ENCODE measurements at places on chromosomes 4 and X.

DNA sequence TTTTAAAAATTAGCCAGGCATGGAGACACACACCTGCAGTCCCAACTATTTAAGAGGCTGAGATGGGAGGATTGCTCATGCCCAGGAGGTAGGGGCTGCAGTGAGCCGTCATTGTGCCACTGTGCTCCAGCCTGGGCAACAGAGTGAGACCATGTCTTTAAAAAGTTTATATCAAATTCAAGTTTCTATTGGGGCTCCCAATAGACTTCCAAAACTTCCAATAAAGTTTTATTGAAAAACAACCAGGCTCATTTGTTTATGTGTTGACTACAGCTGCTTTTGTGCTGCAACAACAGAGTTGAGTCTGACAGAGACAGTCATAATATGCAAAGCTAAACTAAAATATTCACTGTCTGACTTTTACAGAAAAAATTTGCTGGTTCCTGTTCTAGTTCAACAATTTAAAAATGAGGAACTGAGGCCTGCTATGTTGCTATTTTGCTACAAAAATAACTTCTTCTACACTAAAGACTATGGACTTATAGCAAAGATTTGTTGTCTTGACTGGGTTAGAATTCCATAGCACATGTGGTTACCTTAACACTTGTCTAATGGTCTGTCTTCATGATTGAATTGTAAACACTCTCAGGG is 63.3 kb upstream of the RELL1 start:
- peak; percentile 82 for DNase-seq

GRCh38 chrX:74343343-74344279 is 39.6 kb downstream of the ZCCHC13 start:
- peak; percentile 77 for DNase-seq

DNA sequence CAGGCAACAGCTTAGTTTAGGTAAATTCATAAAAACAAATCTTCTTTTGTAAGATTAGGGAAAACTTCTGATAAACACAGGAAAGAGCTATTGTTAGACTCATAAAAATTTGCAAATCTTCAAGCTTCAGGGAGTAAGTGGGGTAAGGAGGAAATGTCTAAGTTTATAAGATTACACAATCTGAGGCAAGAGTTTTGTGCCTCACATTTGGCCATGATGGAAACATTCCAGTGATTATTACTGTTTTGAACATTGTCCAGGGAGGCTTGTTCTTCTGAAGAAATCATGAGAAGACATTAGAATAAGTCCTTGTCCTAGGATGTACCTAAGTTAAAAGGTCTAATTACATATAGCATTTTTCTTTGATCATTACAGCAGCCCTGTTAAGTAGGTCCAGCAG is 72.8 kb downstream of the MAOB start:
- no peak for DNase-seq

- DNase-seq = no peak
Observed at GRCh38 chr4:75497133-75497532, 17.1 kb downstream of the RCHY1 start.

DNA sequence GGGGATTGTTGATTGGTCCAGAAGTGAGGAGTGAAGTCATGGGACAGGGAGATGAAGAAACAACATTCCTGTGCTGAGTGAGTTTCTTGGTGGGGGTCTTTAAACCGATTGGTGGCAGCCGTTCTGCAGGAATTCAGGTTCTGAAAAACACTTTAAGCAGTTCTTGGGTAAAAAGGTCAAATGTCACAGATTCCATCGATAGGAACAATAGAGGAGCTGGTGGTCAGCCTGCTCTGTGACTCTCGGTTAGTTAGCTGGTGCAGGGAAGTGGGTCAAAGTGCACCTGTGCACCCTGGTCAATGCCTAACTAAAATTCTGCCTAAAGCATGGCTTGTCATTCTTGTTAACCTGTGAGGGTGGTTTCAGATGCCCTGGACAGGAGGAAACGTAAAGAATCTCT is 34.6 kb upstream of the MGST2 start:
- DNase-seq = no peak

- no peak for DNase-seq
Observed at GRCh38 chrX:109704563-109704962, 28.5 kb downstream of the ACSL4 start.

- DNase-seq = no peak
Observed at GRCh38 chrX:107625739-107626138, 2.6 kb upstream of the PRPS1 start.

- no peak for DNase-seq
Observed at GRCh38 chr4:42673082-42673425, 16.1 kb upstream of the ATP8A1 start.

DNA sequence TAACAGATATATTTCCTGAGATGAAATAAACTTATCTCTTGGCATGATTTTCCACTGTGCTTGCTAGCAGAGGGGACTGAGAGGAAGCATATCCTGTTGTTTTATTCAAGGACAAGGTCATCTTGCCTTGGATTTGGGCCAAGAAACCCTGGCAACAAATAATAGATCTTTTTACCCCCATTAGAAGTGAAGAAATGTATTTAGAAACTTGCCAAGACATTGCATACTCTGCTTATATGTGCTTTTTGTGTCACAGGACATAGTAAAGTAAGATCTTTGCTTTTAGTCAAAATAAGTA is 170.2 kb downstream of the RAPGEF2 start:
- DNase-seq = no peak

DNA sequence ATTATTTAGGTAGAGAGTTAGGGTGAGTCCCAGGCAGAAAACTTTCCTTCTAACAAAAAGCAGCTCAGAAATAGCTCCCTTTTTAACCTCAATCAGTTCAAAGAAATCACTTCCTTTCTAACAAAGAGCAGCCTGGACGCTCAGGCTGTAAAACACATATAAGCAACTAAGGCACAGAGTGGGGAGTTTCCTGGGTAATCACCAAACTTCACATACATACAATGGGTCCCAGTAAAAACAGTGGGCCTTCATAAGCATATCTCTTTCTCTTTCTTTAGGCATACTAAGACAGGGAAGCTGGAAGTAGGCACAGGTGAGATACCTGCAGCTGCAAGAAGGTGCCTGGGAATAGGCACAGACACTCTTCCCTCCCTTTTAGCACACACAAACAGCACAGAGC is 4.9 kb upstream of the NAF1 start:
- no peak for DNase-seq

Measured in common myeloid progenitor, CD34-positive (primary cell).